ENCODE measurements at places on chromosomes 1 and 21.

DNA sequence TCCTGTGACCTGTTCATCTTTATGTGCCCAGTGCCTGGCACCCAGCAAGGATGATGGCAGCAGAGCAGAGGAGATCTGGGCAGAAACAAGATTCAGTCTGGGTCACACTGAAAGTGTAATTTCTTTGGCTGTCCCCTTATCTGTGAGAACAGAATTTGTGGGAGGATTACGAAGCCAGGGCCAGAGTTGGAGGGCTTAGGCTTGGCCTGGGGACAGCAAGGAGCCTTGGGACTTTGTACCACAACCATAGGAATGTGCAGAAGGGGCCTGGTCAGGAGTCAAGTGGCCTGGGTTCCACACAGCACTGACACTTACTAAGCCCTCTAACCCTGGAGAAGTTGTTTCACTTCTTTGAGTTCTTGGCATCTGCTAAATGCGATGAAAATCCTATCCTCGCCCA is 12.8 kb downstream of the PMVK start:
- no peak for DNase-seq

DNA sequence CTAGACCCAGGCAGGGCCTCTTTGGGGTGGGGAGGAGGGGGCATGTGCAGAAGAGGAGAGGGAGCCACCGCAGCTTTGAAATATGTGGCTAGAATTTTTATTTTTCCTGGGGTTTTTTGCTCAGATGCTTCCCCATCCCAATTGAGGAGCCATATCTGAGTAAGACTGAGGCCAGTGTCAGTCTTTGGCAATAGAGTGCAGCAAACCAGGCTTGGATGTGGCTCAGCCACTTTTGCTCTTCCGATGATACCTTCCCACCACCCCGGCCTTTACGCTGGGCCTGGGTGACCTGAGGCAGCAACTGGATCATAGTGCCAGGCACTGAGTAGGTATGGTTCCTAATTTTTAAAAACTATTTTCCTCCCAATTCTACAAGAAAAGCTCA is 36.9 kb downstream of the KIAA1614 start:
- DNase-seq: no peak

- no peak for DNase-seq
Measured at GRCh38 chr1:185853739-185854138, 119.5 kb downstream of the HMCN1 start.

GRCh38 chr21:44290327-44291077 is 4.8 kb downstream of the AIRE start:
- DNase-seq: no peak

DNA sequence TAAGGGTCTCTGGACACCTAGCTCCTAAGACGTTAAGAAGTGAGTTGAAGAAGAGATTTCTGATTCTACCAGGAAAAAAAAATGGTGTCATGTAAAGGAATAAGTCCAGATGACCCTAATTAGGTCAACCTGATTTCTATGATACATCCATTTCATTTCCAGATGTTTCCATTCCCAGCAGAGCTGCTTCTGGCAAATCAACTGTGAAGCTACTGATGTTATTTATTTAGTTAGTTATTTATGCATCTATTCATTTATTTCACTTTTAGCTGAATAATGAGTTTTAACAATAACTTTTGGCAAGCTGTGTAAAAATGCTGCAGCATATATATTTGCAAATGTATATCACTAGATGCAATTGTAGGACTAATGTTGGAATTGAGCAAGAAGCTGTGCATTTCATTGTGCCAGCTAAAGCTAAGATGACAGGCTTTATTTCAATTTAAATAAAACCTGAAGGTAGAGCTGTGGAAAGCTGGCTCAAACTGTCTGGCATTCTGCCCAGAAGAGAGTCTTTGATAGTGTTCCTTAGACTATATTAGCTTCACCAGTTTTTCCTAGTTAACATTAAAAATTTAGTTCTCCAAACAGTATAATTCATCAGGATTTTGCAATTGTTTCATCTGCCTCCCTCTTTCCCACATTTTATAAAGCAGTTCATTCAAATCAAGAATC is 1164.4 kb upstream of the ADGRL4 start:
- DNase-seq: no peak

DNA sequence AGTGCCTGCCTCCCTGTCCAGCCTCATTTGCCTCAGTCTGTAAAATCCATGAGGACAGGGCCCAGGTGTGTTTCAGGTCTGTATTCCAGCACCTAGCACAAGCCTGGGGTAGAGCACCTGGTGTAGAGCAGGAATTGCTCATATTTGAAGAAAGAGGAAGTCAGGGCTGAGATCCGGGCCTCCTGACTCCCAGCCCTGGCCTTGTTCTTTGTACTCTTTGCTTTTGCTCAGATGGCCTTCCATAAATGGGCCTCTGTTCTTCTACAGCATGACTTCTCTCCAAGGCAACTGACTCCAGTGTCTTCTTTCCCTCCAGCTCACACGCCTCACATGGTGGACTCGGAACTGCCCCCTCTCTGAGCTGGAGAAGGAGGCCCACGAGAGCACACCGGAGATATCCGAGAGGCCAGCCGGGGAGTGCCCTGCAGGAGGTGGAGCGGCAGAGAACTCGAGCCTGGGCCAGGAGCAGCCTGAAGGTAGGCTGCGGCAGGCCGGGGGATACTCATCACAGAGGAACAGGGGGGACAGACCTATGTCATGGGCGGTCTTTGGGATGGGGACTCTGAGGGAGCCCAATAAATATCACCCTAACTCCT is 19.7 kb downstream of the SLC5A9 start:
- no peak for DNase-seq

DNA sequence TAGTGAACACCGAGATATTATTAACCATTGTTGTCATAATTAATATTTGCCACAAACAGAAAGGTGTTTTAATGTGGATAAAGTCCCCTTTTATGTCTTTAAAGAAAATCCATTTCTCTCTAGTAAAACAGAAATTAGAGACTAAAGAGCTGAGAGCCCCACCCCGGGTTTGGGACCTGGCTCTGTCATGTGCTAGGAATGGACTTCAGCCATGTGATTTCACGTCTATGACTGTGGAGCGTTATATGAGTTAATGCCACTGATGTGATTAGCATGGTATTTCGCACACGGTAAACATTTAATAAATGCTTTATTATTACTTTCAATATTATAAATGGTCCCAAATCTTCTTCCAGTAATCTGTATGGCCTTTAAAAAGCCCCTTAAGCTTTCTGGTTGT is 205.0 kb upstream of the NFIA start:
- no peak for DNase-seq

DNA sequence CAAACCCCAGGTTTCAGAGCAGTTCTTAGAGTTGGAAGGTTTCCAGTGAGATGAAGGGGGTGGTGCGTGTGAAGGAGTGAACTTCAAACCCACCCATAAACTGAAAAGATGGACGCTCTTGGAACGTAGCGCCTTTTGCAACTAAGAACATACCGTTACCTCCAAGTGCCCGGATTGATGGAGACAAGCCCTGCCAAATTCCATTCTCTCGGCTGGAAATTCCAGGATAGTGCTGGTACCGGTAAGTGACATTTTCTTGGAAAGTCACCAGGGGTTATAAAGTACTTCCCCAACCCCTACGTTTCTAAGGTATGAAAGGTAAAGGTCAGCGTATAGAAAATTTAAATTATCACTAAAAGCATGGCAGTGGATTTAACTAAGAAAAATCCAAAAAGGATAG is 91.6 kb upstream of the CLDN14 start:
- DNase-seq: no peak

GRCh38 chr1:37978541-37978940 is 11.3 kb downstream of the SF3A3 start:
- no peak for DNase-seq

DNA sequence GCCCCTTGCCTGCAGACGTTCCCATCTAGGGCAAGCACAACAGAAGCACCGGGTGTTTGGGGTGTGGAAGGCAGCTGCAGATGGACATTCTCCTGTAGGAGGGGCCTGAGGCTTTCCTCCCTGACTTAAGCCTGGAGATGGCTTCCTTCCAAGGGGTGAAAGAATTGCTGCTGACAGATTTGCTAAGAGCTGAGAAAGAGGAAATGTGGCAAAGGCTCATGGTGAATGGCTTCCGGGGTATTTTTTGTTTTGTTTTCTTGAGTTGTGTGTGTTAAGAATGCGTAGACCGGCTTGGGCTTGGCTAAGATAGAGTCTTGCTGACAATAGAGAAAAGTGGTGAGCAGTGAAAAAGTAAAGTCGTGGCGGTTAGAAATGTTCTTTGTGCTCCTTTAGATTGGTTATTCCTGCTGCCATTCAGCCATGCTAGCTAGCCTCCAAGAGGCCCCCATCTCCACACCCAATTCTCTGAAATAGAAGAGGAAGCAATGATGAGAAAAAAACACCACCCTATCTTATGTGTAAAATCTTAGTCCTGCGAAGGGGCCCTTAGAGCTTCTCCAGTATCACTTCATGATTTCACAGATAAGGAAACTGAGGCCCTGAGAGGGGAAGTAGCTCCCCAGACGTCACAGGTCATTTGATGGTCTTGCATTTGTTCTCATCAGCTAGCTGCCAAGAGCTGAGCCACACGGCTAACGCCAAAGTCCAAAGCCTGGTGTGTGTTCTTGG is 36.9 kb downstream of the EIF2D start:
- DNase-seq: no peak

GRCh38 chr21:43304621-43305335 is 122.2 kb downstream of the SIK1 start:
- no peak for DNase-seq

GRCh38 chr1:38152351-38153065 is 105.9 kb upstream of the POU3F1 start:
- peak; percentile 23 for DNase-seq

DNA sequence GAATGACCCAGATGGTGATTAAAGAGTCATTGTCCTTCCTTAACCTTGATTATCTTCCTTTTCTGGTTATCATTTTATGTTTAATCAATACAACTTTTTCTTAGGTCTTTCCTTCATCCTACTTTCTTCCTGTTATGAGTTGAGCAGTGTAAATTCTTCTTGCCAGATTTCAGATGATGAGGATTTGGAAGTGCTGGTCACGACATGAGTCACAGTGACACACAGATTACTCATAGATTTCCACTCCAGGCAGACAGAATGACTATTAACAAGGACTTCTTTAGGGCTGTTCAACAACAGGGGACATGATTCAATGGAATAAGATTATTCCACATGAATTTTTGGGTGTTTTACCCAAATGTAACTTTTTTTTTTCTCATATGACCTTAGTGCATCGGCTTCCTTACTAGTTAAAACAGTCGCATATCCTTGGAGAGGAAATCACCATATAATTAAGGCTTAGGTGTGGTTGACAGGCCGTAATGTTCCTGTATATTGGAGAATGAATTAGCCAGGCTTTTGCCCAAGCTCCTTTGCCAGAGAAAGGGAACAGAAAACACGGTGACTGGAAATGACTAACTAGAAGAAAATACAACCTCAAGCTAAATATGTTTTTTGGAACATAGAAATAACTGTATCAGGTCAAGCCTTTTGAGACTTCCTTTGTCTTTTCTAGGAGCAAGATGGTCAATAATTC is 44.2 kb downstream of the PRRX1 start:
- no peak for DNase-seq
